ENCODE measurements at places on chromosomes 2 and 18.

- DNase-seq = no peak
Measured at GRCh38 chr2:53859206-53860181, at the start of gene GPR75. TSS of gene GPR75 (minus strand) at chr2:53859967. CDS start at chr2:53854756, 5,211 bp downstream.

DNA sequence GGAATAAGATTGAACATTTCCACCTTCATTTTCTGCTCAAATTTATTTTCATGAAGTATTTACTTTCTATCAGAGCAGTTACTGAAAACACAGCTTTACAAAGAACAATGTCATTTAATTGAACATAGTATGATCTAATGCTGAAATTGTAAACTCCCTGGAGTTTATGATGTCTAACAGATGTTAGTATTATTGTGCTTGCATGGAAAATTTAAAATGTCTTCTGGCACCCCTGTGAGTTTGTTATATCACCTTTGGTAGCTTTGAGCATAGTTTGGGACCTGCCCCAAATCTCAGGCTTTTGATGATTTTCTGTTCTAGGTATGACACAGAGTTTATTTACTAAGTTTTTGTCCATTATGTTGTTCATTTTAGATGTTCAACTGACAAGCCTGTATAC, 28.1 kb downstream of the FAM171B start:
- no peak for DNase-seq

- DNase-seq = no peak
Measured at GRCh38 chr18:48348739-48349138, 60.4 kb downstream of the ZBTB7C start.

DNA sequence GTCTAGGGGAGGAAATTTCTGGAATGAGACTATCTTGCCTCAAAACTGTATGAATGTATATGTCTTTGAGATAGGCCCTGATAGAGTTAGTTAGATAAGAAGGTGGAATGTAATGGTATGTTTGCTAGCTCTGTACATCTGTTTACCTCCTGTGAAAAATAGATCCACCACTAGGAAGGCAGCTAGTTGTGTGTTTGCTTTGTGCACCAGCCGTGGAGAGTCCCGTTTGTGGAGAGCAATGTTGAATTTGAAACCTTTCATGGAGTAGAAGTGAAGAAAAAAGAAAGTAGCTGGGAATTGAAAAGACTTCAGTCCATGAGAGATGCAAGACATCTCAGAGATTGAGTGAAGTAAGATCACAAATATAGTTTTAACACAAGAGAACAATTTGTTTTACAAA, 25.4 kb downstream of the ASXL3 start:
- no peak for DNase-seq

DNA sequence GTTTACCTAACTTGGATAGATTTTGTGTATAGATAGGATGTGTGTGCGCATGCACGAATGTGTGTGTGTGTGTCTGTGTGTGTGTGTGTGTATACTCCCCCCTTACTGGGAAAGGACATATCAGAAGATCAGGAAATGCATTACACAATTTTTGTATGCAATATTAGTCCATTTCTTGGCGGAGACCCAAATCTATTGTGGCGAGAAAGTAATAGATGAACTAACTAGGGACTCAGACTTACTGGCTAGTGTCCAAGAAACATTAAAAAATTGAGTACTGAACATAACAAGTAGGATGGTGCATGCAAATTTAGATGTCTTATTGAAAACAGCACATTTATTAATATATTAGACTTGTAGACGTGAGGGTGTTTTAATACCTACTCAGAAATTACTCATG, 1036.5 kb upstream of the FANCL start:
- DNase-seq = no peak

- DNase-seq = no peak
Measured at GRCh38 chr2:8489751-8490150, 192.1 kb upstream of the ID2 start.

GRCh38 chr2:162029287-162029901, 44.6 kb downstream of the DPP4 start:
- DNase-seq = no peak

DNA sequence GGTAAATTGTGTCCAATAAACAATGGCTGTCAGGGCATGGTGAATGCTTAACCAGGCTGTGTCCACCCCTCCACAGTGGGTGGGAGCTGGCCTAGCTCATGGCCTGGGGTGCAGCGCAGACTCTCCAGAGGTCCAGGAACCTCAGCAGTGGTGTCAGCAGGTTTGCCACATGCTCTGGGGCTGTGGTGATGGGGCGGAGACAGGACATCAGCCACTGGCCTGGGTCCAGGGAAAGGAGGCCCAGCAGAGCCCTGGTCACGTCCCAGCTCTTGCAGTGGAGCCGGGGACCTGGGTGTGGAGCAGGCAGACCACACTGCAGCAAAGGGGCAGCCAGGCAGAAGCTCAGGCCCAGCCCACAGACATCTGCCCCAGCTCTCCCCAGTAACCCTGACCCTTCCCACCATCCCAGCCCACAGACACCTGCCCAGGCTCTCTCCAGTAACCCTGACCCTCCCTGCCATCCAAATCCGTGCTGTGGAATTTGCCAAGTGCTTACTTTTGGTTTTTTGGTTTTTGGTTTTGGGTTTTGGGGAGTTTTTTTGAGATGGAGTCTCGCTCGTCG, 13.8 kb upstream of the KIF1A start:
- DNase-seq = no peak

GRCh38 chr18:74069178-74070050, 78.2 kb downstream of the FBXO15 start:
- no peak for DNase-seq

- DNase-seq = peak; percentile 24
Measured at GRCh38 chr2:135997380-135997779, 12.0 kb upstream of the DARS1 start.

GRCh38 chr2:127590386-127591190, 55.1 kb downstream of the MYO7B start:
- no peak for DNase-seq

- DNase-seq = no peak
Measured at GRCh38 chr18:36633961-36634412, 194.8 kb downstream of the TPGS2 start.

- DNase-seq = no peak
Measured at GRCh38 chr18:23154823-23155500, 19.7 kb downstream of the CABLES1 start.

GRCh38 chr2:72750466-72750865, 75.4 kb downstream of the EXOC6B start:
- DNase-seq = no peak

- no peak for DNase-seq
Measured at GRCh38 chr18:65907281-65907680, 156.5 kb downstream of the CDH7 start.

- DNase-seq = no peak
Measured at GRCh38 chr2:138182937-138183312, 218.7 kb downstream of the HNMT start.

DNA sequence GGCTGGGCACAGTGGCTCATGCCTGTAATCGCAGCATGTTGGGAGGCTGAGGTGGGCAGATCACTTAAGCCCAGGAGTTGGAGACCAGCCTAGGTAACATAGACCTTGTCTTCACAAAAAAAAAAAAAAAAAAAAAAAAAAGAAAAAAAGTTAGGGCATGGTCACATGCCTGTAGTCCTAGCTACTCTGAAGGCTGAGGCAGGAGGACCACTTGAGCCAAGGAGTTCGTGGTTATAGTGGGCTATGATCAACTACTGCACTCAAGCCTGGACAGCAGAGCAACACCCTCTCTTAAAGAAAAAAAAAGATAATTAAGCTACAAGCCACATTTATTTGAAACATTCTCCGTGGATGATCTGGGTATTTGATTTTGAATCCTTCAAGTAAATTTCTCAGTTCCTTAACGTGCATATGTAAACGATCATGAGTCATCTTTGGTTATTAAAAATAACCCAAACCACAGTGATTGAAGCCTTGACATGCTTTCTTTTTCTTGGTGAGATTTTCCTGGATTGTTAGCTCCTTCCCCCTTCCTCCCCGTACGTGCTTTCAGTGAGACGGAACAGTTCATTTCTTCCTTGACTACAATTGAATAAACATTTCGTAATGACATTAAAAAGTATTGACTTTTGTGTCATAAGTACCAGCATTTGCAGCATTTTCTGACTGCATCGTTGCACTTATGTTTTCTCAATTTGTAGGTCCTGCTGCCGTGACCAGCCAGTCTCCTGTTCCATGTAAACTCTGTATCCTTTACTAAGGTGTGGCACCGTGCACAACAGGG, 20.3 kb downstream of the RMC1 start:
- DNase-seq = no peak

GRCh38 chr2:111135910-111136297, 15.2 kb downstream of the BCL2L11 start:
- no peak for DNase-seq

- no peak for DNase-seq
Measured at GRCh38 chr2:197891897-197892442, 87.6 kb downstream of the PLCL1 start.

DNA sequence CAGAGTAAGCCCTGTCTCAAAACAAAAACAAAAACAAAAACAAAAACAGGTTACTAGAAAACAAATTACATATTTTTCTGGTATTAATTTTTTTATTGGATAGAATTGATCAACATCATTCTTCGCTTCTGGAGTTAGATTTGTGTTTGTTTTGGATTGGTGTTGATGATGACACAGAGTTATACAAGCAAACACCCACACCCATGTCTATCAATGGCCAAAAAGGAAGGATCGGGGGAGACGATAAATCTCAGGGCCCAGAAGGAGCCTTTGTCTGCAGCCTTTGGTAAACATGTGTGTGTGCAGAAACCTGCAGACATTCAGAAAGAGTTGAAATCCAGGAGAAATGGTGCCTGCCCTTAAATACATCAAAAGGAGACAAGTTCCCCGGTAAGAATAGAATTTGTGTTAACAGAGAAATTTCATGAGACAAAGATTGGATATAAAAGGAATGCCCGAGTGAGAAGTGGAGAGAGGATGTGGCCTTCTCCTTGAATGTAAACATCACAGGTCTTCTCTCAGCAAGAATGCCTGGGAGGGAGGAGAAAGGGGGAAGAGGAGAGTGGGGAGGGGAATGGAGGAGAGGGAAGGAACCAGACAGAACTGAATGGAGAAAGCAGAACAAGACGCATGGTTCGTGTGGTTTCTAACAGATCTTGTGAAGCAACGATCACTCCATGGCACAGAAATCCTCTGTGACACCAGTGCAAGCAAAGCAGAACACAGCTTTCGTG, 40.4 kb upstream of the TMEM178A start:
- no peak for DNase-seq

DNA sequence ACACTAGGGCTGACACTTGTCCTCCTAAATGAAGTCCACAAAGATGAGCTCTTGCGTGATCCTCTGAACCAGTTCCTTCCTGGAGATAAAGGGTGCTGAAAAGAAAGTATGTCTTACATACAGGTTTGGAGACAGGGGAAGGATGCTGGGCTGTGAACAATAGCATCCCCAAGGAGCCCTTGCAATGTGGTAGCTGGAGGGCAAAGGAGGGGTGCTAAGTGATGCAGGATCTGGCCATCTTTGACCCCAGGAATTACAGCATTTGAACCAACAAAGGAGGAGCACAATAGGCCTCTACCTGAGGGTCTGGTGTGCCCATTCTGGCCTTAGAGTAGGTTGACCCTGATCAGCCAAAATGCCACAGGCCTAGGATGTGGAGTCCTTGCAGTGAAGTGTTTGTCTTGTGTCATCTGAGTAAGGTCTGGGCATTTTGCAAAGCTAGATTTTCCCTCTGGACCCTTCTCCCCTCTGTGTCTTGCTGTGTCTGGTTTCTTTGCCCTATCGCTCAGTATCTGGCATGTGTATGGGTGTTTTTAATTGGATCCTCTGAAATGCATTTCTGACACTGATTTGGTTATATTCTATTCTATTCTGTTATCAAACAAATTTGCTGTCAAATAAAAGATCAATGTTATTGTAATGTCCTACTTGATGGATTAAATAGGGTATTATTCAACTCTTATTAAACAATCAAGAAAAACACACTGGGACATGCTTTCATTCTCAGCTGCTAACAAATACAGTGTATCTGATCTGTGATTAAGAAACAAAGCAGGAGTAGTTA, 364.8 kb upstream of the MEIS1 start:
- no peak for DNase-seq

DNA sequence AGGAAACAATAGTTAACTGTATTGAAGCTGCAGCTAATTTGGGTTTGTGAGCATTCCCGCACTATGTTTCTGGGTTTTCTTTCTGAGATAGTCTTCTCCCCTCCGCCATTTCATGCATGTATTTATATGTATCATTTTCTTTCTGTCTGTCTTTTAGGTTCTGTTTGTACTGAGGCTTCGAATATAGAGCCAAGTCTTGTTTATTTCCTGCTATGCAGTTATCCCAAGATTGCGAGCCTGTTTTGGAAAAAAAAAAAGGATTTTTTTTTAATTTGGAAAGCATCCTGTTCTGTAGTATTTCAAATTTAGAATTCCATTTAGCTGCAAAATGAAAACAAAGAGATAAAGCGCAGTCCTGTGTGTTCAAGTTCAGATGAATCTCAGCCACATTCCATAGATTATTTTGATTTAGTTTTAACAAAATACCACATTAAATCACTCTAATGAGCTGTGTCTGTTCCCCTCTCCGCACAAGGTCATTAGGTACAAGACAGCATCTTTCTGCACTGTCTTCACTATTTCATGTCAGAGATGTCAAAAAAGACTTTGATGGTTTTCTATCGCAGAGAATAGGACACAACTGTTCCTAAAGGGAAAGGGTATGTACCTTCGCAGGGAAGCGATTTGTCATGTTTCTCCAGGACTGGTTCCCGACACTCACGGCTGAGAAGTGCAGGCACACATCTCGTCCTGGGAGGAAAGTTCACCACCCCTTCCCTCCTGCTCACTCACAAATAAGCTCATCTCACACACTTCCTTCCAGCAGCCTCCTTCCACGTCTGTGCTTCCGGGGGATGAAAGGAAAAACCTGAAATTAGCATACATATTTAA, 443.4 kb downstream of the ZNF516 start:
- DNase-seq = no peak

All from activated CD4-positive, alpha-beta T cell treated with anti-CD3 and anti-CD28 coated beads, Interleukin-2, amount 50 U/mL, for 48 hours (primary cell).